ENCODE measurements at places on chromosomes 3 and 15. TPM values are rescaled to one million over a fixed set of nuclear protein-coding genes. Genes with fewer than 3 reads are reported as not detected.

The PRR20G gene
- total RNA-seq, result not detected

The GOLGA8G gene
- not detected for total RNA-seq

The GALNT15 gene
- total RNA-seq, result 8.7 TPM

The RTP3 gene
- total RNA-seq, result not detected

The TMC3 gene
- not detected for total RNA-seq

The HRG gene
- total RNA-seq, result not detected

The ZNF385D gene
- total RNA-seq, result not detected

The CD276 gene
- total RNA-seq, result 61.4 TPM
